ENCODE measurements at places on chromosomes 6 and 20. TPM values are rescaled to one million over a fixed set of nuclear protein-coding genes. Genes with fewer than 3 reads are reported as not detected.

GRCh38 chr20:53550280-53551187, 43.1 kb downstream of the ZNF217 start:
- DNase-seq, result no peak

GRCh38 chr6:41704028-41704427, 31.4 kb downstream of the TFEB start:
- no peak for DNase-seq

- DNase-seq, result no peak
These were observed 487.3 kb upstream of the JARID2 start for GRCh38 chr6:14758421-14759081.

GRCh38 chr6:3026791-3027626, 27.3 kb downstream of the NQO2 start:
- DNase-seq, result no peak

The PCK1 gene
- polyA plus RNA-seq, result not detected

Measured in A549 (cell line).